ENCODE measurements at places on chromosomes 16 and 17.

DNA sequence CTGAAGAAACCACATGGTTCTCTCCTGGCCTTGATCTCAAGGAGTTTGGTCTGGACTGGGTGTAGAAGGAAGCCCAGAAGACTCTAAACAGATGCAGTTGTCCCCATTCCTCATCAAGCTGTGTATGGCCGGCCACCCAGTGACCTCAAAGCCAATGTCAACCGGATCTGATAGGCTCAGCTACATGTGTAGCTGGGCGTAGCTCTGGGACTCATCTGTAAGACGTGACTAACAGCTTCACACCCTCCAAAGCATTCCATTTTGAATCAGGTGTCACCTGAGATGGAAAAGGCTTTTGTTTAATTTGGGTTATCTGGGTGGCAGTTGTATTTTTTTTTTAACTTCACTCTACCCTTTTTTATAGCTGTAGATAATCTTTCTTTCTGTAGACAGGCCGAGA lies 130.4 kb downstream of the ABCC12 start:
- no peak for DNase-seq

DNA sequence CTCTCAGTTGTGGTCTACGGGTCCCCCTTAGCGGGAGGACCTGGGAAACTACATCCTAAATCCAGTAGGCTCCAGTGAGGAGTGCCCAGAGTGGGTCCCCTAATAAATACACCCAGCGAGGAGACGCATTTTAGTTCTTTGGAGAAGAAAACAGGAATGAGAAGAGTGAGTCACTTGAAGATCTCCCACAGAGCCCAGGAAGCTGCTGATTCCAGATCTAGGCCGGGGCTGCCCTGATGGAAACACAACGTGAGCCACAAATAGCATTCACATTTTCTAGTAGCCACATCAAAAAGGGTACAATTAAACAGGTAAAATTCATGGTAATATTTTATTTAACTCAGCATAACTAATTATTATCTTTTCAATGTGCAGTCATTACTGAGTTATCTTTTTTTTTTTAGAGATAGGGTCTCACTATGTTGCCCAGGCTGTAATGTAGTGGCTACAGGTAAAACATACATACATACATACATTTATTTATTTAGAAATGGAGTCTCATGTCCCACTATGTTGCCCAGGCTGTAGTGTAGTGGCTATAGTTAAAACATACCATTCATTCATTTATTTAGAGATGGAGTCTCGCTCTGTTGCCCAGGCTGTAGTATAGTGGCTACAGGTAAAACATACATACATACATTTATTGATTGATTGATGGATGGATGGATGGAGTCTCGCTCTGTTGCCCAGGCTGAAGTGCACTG lies 21.5 kb downstream of the FBXO31 start:
- DNase-seq, result no peak

GRCh38 chr17:7822126-7822525 lies 11.9 kb upstream of the KDM6B start:
- DNase-seq, result no peak

DNA sequence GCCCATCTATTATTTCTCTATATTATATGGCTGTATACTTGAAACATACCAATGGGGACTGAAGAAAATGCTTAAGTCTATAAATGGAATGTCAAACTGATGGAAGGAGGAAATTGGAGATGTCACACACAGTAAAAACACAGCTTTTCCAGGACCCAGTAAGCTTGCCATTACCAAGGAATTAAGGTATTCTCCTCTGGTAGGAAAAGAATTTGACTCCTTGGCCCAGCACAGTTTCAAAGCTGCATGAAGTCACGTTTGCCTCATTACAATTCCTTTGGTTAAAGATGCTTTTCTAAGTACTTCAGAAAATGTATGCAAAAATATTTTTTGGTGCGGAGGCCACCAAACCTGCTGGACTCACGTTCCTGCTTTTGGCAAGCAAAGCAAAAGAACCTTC lies 48.5 kb downstream of the CDH13 start:
- DNase-seq, result no peak

DNA sequence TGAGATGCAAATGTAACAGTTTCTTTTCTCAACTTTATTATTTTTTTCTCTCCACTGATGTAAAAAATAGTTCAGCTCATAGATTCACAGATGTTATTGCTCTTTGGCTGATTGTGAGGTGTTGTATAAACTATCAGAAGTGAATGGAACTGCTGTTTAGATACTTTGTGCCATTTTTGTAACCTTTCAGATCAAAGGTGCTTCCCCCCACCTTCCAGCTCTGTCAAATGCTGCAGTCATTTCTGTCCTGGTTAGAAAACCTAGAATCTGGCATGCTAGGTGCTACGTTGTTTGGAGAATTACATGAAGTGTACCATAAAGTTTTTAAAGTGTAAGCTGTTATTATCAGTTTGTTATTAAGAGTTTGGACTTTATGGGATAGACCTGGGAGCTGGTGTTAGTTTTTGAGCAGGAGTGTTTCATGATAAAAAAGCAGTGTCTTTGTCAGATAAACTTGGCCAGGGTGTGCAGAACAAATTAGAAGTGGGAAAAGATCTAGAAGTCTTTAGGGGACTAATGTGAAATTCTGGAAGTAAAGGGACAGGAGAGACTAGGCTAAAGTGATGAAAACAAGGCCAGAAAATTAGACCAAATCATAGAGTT lies 1.8 kb upstream of the WIPI1 start:
- no peak for DNase-seq

DNA sequence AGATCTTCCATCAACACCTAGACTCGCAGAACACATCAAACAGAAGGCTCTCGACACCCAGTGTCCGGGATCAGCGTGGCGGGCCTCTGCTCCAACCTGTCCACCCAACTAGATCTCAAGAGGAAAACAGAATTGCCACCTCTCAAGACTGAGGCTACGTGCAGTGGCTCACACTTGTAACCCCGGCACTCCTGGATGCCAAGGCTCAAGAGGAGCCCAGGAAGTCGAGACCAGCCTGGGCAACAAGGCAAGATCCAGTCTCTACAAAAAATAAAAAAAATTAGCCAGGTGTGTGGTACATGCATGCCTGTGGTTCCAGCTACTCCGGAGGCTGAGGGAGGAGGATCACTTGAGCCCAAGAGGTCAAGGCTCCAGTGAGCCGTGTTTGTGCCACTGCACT lies 132.6 kb downstream of the ZFHX3 start:
- no peak for DNase-seq

- no peak for DNase-seq
Observed at GRCh38 chr16:30927789-30928378, 4.5 kb downstream of the FBXL19 start.

DNA sequence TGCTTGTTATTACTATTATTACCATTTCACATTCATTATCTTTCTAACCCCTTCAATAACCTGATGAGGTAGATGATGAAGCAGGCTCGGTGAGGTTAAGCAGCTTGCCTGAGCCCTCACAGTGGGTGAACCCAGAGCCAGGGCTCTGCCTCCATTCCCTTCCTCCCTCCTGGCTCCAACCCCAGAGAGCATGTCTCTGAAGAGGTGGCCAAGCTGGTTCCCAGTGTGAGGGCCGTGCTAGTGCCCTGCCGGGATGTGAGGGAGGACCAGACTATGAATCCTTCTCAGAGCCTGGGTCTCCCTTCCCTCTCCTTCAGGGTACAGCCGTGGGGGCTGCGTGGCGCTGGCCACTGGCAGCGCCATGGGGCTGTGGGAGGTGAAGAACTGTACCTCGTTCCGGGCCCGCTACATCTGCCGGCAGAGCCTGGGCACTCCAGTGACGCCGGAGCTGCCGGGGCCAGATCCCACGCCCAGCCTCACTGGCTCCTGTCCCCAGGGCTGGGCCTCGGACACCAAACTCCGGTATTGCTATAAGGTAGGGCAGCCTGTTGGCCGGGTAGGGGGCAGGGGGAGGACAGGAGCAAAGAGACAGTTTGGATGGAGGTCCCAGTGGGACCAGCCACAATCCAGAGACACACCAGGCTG lies 49.6 kb downstream of the MRC2 start:
- DNase-seq, result no peak

DNA sequence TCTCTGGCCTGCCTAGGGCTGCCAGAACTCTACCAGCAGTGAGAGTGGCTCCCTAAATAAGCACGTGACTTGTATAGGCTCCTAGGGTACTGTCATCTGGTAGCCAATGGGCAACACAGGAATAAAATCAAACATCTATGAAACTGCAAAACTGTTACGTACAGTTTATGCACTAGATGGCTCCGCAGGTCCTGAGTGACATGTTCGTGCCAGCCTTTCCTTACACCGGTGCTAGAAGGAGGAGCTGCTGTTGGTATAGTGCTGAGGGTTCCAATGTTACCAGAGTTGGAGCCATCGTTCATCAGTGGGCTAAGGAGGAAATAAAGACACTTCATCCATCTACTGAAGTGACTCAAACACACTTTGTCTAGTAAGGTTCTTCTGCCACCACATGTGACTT lies 63.2 kb upstream of the TRAP1 start:
- no peak for DNase-seq

DNA sequence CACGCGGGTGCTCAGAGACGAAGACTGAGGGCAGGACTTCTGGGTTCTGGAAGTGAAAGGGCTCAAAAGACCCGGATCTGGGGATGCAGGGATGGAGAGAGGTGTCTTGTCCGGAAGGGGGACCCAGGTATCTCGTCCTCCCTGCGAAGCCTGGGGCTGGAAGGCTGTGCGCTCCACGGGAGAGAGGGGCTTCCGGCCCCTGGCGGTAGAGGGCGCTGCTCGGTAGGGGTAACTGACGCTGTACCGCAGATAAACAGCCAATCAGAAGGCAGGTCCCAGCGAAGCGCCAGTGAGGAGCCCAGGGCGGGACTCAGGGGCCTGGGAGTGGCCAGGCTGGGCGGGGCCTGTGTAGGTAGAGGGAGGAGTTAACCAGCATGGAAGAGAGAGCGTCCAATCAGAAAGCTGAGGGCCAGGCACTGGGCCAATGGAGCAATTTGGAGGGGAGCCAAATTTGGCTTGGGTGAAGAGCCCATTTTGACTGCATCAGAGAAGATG lies 804 bp downstream of the TGFB1I1 start:
- peak; percentile 84 for DNase-seq

DNA sequence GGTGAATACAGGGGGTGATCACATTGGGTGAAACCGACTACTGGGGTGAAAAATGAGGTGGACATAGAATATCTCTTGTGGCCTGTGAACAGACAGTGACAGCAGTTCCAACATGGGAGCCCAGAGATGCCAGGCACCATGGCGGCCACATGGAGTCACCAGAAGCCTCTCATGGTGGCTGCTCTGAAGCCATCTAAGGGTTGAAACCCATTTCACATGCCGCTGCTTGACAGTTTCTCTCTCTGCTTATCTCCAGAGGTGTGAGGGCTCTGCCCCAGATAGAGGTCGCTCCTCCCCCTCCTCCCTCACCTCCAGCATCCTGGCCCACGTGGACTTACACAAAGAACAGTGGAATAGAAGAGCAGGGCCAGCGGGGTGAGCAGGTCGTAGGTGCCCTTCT lies 37.9 kb upstream of the PIK3R6 start:
- DNase-seq, result no peak

DNA sequence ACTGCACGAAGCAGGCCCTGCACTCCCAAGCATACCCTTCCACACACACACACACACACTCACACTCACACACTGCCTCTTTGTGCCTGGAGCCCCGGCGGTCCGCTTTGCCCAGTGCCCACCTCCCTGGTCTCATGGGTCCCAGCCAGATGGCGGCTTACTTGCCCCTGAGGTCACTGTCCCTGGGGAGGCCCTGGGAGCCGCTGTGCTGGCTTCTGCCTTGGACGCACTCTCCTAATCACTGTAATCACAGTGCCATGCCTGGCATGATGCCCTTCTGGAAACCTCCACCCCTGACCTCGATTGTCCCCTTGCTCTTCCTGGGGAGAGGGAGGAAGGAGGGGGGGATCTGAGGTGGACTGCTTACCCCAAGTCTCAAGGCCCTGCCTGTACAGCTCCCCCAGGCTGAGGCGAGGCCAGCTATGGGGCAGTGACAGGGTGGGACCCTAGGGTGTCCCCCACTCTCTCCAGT lies 36.0 kb downstream of the ARHGAP23 start:
- no peak for DNase-seq

DNA sequence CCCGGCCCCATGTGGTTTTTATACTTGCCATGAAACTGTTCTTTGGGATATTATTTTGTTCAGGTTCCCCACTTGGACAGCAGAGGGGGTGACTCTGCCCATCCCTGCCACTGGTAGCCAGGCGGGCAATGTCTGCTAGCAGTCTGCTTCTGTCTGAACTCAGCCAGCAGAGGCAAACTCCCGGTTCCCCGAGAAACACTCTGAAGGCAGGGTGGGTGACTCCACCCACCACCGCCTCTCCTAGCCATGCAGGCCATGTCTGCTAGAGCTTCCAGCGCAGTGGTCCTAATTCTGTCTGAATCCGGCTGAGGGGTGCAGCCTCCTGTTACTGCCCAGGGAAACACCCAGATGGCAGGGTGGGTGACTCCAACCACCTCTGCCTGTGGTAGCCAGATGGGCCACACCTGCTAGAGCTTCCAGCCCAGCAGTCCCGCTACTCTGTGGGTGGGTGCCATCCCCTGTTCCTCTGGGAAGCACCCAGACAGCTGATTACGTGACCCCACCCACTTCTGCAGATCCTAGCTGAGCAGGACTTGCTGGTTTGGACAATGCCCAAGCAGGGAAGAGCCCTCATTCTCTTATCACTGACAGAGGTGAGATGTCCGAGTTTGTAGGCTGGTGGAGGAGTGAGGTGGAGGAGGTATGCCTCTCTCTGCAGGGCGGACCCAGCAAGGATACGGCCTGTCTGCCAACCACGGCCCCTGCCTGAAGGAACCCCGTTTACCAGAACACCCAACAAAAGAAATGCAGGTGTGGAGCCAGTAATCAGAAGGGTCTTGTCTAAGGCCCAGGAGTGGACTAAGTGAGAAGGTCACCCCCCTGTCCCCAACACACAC lies 22.4 kb downstream of the NLRP1 start:
- no peak for DNase-seq

Data from NCI-H226 (cell line).